ENCODE measurements at places on chromosomes 3 and 15.

GRCh38 chr15:48759921-48760320 lies 50.9 kb downstream of the CEP152 start:
- DNase-seq = no peak

DNA sequence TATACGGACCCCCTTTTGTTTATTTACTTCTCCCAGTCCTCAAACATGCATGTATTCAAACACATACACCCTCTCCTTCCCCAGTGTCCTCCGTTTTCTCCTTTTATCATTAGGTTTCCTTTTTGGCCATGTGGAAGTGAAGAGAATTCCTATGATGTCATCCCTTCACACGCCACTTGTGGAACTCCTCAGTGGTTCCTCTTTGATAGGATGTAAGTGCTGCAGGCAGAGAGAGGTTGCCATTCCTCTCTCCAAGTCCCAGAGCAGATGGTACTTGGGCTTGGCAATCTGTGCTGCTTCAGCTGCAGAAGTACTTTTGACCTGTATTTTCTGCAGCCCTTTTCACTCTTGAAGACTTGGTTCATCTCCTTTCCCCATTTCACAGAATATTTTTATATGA lies 32.9 kb upstream of the CRTC3 start:
- DNase-seq = no peak

- DNase-seq = no peak
Measured at GRCh38 chr3:143081844-143082778, 37.5 kb upstream of the CHST2 start.

GRCh38 chr15:57340682-57341259 lies 35.5 kb upstream of the CGNL1 start:
- DNase-seq = peak; percentile 64

- DNase-seq = no peak
Measured at GRCh38 chr3:81936817-81937216, 175.4 kb upstream of the GBE1 start.

DNA sequence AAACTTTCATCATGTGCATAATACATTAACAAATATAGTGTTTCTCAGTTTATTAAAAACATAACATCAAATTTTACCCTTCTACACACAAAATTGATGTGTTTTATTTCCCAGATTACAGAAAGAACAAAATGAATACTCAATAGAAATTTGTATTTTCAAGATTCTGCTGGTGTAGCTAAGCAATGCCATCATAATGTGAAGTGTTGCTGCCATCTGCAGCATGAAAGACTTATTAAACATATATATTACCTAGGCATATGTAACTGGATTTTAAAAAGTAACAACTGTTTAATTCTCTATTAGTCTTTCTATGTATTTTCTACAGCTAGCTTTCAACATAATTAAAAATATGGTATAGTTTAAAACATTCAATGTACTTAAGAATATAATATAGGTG lies 27.5 kb downstream of the PLSCR5 start:
- DNase-seq = no peak

GRCh38 chr3:16839271-16840100 lies 45.3 kb upstream of the PLCL2 start:
- DNase-seq = no peak

- DNase-seq = no peak
Measured at GRCh38 chr15:78605680-78606079, 15.1 kb downstream of the CHRNA3 start.

- DNase-seq = no peak
Measured at GRCh38 chr3:119329551-119329950, 35.4 kb downstream of the ARHGAP31 start.

GRCh38 chr15:45646220-45646619 lies 11.4 kb downstream of the SQOR start:
- no peak for DNase-seq

DNA sequence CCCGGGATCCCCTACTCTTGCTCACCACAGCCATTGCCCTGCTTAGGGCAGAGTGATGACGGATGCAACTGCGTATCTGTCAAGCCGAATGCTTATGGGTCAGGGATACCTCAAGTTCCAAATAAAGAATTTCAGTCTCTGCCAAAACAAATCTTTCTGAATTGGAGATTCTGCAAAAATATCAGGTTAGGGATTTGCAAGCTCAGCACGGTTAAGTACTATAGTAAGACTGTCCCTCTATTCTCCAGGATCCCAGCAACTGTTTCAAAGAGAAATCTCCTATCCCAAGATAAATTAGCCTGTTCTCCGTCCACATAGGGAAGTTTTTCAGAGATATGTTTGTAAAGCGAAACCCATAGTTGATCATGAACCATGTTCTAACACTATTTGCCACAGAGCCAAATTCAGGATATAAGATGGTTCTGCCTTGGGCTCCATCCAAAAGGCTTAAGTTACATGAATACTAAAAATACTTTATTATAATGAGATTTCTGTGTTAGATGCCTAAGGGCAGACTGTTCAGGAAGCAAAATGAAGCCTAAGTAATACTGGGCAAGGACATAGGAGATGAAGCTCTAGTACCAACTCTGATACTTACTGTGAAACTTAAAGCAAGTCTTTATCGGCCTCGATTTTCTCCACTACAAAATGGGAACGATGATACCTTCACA lies 100.1 kb upstream of the LPP start:
- no peak for DNase-seq

GRCh38 chr3:150161011-150161410 lies 190.3 kb upstream of the PFN2 start:
- no peak for DNase-seq

GRCh38 chr3:193400304-193400703 lies 21.8 kb upstream of the ATP13A5 start:
- DNase-seq = no peak

DNA sequence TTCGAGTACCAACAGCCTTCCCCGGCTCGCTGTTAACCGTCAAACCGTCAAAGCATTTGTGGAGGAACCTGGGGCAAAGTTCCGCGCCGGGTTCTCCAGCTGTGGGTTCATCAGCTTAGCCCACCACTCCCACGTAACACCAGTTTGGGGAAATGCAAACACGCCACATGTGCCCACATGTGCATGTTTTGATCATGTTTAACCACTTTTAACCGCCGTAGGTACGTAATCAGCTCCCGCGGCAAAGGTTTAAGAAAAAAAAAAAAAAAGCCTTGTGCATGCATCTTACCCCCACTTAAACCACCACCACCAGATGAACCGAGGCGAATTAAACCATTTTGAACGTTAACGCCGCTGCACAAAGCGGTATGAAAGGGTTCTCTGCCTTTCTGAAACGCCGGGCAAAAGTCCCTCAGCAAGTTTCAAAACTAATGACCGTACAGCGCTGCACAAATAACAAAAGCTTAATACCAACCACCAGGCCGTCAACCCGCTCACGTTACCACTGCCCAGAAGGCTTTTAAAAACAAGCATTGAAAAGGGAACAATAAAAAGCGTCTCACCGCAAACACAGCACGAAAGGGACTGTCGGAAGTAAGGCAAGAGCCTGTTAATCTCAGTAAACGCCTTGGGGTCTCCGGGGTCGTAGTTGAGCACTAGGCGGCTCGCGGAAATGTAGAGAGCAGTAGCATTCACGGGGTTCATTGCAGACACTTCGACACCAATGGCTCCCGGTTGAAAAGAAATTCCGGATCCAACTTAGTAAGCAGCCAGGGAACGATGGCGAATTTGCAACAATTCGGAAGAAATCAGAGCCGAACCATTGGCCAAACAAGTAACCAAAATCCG lies 1.5 kb downstream of the MSL2 start:
- DNase-seq = peak; percentile 36

DNA sequence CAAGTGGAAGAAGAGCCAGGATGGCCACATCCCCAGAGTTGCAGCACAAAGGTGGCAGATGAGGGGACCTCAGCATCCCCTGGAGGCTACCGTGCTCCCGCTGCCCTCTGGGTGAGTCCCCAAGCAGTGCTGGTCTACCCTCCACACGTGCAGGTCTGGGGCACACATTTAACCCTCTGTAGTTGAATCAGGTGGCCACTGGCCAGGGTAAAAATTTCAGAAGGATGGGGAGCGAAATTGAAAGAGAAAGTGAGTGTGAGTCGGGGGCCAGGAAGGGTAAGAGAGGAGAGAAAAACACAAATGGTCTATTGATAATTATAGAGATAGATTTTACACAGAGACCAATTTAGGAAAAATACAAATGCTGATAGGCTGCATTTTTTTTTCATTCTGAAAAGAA lies 139.5 kb upstream of the EIF1B start:
- no peak for DNase-seq

- DNase-seq = no peak
Measured at GRCh38 chr15:68371160-68371559, 60.8 kb downstream of the ITGA11 start.

GRCh38 chr3:161893972-161894371 lies 397.4 kb downstream of the OTOL1 start:
- DNase-seq = no peak

DNA sequence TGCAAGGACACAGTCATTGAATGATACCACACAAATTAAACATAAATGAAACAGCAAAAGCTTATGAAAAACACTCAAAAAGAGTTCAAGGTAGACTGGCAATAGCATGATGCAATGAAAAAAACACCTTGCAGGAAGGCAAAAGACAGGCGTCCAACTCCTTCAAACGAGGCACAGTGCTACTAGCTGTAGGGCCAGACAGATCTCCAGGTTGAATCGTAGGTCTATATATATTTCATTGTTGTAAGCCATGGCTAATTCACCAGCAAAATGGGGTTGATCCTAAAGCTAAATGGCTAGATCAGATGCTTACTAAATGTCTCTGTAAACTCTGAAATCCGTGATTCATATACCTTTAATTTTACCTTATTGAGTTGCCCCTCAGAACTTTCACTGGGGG lies 94.2 kb downstream of the THRB start:
- no peak for DNase-seq

GRCh38 chr3:101068876-101069606 lies 75.8 kb upstream of the ABI3BP start:
- no peak for DNase-seq

DNA sequence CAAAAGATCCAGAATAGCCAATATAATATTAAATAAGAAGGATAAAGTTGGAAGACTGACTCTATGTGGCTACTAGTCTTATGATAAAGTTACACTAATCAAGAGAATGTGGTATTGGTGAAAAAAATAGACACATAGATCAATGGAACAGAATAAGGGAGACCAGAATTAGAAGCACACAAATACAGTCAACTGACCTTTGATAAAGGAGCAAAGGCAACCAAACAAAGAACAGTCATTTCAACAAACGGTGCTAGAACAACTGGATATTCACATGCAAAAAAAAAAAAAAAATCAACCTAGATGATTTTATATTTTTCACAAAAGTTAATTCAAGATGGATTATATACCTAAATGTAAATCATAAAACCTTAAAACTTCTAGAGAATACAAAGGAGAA lies 146.4 kb downstream of the ISL2 start:
- DNase-seq = no peak

- no peak for DNase-seq
Measured at GRCh38 chr3:45682311-45682710, 6.9 kb upstream of the SACM1L start.

GRCh38 chr3:76044601-76045600 lies 259.6 kb upstream of the ZNF717 start:
- no peak for DNase-seq

GRCh38 chr3:24138876-24139256 lies 193.8 kb downstream of the NR1D2 start:
- no peak for DNase-seq

DNA sequence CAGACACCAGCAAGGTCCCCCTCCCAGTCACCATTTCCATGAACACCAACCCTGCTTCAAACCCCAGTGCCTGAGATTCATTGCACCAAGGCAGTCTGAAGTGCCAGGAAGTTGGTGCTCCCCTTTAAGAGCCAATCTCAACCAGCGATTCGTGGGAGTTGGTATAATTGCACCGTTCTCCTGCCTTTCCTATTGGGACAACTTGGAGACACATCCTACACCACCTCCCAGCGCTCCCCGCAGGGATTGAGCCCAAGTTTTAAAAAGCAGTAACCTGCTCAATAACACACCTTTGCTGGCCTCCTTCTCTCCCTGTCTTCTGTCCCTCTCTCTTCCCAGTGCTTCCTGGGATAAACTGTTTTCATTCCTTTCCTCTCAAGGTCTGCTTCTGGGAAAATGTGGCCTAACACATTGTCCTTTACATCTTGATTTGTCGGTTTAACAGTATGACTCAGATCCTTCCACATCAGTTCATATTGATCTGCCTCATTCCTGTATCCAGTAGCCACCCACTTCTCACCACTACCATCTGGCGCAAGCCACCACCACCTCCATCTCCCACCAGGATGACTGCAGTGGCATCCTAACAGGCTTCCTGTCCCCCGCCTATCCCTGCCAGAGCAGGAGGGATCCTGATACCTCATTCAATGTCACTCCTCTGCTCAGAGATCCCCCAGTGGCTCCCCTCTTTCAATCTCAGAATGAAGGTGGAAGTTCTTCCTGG lies 37.8 kb upstream of the HRH1 start:
- DNase-seq = no peak

DNA sequence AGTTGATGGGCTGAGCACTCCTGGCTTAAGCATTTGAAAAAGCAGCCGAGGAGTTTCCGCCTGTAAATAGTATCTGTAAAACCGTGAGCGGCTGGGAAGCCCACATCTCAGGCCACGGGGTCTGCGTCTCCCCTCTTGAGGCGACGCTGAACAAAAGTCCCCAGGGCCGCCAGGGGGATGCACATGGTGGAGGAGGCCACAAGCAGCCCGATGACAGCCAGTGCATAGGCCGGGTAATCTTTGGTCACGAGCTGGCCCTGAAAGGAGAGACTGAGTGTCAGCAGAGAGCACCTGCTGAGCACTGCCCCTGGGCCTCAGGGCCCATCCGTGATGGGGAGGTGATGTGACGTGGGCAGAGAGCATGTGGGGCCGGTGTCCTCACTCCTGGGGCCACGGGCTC lies 37.5 kb downstream of the SLC6A20 start:
- DNase-seq = no peak

GRCh38 chr3:170584585-170585007 lies 1.3 kb downstream of the SLC7A14 start:
- peak; percentile 90 for DNase-seq

- no peak for DNase-seq
Measured at GRCh38 chr3:192395506-192395905, 331.8 kb downstream of the FGF12 start.

GRCh38 chr3:178833695-178834094 lies 237.9 kb downstream of the ZMAT3 start:
- no peak for DNase-seq

All from H9 (cell line).